Left kidney (tissue), 8 donors: ENCODE measurements at places on chromosomes 13 and 19. TPM values are rescaled to one million over a fixed set of nuclear protein-coding genes. Genes with fewer than 3 reads are reported as not detected.

GRCh38 chr19:18119013-18119716 lies 21.6 kb downstream of the MAST3 start:
- DNase-seq: no peak

GRCh38 chr19:13637664-13638063 lies 126.7 kb upstream of the MRI1 start:
- no peak for DNase-seq

DNA sequence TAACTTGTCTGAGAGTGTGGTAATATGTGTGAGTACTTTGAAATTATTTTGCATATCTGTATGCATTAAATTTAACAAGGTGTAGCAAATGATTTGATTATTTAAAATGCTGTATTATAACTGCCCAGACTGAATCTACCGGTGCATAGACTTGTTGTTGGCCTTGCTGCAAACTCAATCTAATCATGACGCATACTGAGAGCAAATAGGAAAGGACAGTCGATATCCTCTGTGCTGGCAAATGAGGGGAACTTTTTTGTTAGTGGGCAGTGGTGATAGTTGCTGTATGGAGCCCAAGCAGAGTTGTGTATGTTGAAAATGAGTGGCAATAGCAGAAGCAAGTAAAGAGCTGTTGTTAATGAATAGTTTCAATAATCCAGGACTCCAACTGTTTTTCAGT lies 127.4 kb downstream of the LMO7 start:
- DNase-seq: no peak

DNA sequence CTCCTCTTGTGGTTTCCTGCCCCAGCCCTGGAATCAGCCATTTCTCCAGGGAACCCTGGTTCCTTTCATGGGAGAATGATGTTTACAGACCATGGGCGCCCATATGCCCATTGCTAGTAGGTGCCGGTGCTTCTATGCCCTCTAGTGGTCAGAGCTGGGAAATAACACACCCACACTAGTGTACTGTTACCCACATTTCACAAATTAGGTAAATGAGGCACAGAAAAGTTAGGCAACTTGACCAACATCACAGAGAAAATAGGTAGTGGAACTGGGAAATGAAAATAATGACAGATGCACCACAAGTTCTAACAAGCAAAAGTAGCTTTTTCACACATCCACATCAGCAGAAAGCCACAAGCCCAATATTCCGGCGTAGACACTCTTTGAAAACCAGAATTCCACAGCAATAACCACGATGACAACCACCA lies 1.3 kb upstream of the CEACAM3 start:
- DNase-seq: peak; percentile 7

GRCh38 chr13:39100996-39101738 lies 62.9 kb downstream of the NHLRC3 start:
- DNase-seq: no peak

- no peak for DNase-seq
Measured at GRCh38 chr13:81473366-81473899, 1132.5 kb upstream of the SPRY2 start.

GRCh38 chr13:62139597-62139996 lies 723.9 kb upstream of the PCDH20 start:
- no peak for DNase-seq

GRCh38 chr19:2353159-2353886 lies 6.7 kb upstream of the TMPRSS9 start:
- no peak for DNase-seq

DNA sequence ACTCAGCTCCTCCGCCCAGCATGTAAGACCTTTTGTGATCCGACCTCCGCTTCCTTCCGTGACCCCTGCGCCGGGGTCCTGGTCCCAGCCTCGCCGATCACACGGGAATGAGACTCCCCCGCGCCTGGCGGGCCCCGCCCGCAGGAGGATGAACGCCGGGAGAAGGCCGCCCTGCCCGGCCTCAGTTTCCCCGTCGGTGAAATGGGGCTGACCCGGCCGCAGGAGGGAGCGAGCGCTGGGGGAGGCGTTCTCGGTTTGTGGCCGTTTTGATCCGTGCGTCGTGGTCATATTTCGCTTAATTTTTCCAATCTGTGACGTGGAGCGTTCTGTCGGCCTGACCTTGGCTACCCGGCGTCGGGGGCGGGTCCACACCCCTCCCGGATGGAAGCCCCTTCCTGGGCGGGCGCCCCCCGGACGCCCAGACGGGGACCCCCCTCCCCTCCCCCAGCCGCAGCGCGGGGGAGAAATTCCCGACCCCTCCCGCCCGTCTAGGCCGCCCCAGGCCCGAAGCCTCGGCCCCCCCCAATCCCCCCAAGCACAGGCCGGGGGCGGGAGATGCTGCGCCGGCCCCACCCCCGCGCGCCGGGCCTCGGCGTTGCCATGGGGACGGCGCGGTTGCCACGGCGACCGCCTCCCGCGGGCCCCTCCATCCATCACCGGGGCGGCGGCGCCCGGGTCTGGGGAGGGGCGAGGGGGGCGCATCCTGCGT lies 11.1 kb downstream of the PALM start:
- no peak for DNase-seq

GRCh38 chr13:76762721-76763120 lies 123.5 kb downstream of the KCTD12 start:
- DNase-seq: no peak

DNA sequence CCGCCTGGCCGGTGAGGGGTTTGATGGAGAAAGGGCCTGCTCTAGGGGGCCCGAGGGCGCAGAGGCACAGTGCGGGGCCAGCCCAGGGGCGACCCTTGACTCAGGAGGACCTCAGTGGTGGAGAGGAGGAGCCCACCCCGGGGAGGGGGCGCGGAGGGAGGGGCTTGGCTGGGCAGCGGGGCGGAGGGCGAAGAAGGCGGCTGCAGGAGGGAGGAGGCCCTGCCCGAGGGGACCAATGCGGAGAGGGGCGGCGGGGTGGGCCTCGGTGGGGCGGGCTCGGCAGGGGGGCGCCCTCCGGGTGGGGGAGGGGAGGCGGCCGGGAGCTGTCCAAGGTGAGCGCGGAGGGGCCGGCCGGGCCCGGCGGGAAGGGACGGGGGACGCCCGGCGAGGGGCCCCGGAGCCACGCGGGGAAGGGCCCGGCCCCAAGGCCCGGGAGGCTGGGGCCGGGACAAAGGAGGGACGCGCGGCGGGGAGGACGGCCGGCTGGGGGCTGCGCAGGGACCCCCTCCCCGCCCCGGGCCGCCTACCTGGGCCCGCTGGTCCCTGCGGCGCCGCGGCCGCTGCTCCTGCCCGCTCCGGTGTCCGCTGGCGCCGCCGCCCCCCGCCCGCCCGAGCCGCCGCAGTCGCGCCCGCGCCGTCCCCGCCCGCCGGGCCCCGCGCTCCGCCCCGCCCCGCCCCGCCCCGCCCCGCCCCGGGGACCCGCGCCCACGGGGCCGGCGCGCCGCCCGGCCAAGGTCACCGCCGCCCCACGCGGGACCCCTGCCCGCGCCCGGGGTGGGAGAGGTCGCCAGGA lies at the start of gene DIRAS1:
TSS of gene DIRAS1 (minus strand) at position 596 of the 793 bp plus-strand sequence. CDS start 3,566 bp downstream, outside the sequence.
- DNase-seq: no peak

- no peak for DNase-seq
Measured at GRCh38 chr19:51272183-51272810, 21.4 kb downstream of the SIGLECL1 start.

- DNase-seq: no peak
Measured at GRCh38 chr19:19027228-19027627, 6.1 kb downstream of the SUGP2 start.

DNA sequence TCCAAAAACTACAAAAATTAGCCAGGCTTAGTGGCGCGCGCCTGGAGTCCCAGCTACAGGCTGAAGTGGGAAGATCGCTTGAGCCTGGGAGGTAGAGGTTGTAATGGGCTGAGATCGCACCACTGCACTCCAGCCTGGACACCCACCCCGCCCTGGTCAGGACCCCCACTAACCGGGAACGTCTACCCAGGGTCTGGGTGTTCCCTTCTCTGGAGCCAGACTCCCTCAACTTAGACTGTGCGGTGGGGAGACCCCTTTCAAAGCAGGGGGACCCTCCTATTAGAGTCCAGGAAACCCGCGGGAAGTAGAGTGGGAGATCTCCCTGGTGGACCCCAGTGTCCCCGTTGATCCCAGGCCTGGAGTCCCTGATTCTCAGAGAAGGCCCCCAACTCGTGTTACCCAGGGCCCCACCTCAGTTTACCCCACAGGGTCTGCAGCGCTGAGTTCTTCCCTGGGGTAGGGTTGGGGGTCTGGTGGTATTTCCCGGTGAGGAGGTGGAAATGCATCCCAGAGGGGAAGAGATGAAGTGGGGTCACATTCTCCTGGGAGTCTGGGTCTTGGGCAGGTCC lies 6.1 kb upstream of the ARRDC2 start:
- no peak for DNase-seq

GRCh38 chr19:28881616-28882015 lies 331.3 kb downstream of the UQCRFS1 start:
- peak; percentile 24 for DNase-seq

- DNase-seq: no peak
Measured at GRCh38 chr13:32497589-32497988, 41.0 kb downstream of the N4BP2L2 start.

DNA sequence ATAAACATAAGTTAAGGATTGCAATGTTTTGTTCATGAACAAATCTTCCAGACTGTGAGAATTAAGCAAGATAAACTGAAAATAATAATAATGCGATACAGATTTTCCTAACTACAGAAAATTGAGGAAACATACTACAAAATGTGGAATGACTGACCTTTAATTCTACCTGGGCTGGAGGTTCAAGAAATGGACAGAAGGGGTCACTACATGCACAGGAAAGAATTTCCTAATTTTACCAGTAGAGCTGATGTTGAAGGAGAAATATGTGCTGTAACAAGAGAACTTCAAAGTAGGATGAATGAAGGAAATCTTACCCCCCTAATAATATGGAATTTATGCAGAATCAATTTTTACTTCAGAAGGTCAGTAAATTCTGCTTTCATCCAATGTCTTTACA lies 62.3 kb downstream of the ZNF627 start:
- no peak for DNase-seq

GRCh38 chr19:29918891-29919290 lies 23.1 kb upstream of the URI1 start:
- no peak for DNase-seq

DNA sequence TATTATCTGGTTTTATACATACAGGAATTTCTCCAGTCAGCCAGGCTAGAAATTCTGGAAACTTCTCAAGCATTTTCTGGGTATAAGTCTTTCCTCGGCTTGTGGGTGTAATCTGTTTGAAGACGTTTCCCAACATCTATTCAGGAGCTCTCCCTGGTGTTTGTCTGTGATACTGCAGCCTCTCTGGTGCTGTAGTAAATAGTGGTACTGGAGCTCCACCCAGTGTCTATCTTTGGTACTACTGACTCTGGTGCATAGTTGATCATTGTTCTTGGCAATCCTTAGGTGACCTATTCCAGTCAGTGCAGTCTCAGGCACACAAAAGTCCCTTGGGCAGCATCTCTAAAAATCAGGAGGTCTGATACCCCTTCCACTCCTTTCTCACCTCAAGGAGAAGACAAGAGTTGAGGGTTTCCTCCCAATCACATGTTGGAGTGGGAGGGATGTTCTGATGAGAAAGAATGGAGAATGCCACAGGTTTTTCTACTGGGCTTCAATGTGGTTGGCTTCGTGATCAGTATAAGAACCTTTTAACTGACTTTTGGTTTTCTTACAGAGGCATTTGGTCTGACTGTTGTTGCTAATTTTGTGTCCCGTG lies 115.5 kb downstream of the CYSLTR2 start:
- DNase-seq: peak; percentile 79

- no peak for DNase-seq
Measured at GRCh38 chr13:109989686-109990085, 203.3 kb upstream of the IRS2 start.

- DNase-seq: no peak
Measured at GRCh38 chr13:71587817-71588216, 279.2 kb downstream of the DACH1 start.

GRCh38 chr19:4981681-4981958 lies 12.7 kb downstream of the KDM4B start:
- no peak for DNase-seq

DNA sequence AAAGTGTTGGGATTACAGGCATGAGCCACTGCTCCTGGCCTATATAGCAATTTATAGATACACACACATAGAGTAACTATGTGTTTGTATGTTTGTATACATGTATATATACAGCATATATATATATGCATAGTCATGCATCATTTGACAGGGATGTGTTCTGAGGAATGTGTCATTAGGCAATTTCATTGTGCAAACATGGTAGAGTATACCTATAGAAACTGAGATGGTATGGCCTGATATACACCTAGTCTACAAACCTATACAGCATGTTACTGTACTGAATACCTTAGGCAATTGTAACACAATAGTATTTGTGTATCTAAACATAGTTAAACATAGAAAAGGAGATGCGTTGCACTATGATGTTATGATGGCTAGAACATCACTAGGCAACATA lies 53.0 kb upstream of the PCCA start:
- no peak for DNase-seq

GRCh38 chr19:23996549-23996948 lies 81.9 kb downstream of the ZNF726 start:
- no peak for DNase-seq

DNA sequence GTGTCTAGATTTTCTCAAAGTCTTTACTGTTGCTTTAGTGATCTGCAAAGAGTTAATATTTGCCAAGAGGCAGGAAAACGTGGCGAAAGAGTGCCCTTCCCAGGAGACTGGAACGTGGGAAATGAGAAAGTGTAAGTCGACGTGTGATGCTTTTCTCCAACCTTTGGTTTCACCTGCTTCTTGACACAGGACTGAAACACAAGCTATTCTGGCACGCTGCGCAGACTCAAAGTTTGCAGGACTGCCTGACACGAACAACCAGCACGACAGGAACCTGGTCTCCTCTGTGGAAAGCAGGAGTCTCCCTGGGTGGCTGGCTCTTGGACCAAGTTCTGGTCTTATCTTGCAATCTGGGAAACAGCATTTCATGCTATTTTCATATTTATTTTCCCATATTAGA lies 28.6 kb downstream of the RFXAP start:
- DNase-seq: no peak

The ZNF610 gene
- 14.9 TPM for polyA plus RNA-seq

The CEACAM7 gene
- not detected for polyA plus RNA-seq

The NCR1 gene
- 0.37 TPM for polyA plus RNA-seq

The CEACAM16 gene
- polyA plus RNA-seq: not detected

The JSRP1 gene
- 0.60 TPM for polyA plus RNA-seq

The GJB6 gene
- 3.6 TPM for polyA plus RNA-seq

The CYP4F8 gene
- polyA plus RNA-seq: 0.08 TPM

The ZNF534 gene
- polyA plus RNA-seq: 1.2 TPM
